ENCODE measurements at places on chromosomes 3 and 15. TPM values are rescaled to one million over a fixed set of nuclear protein-coding genes. Genes with fewer than 3 reads are reported as not detected.

The CIP2A gene
- 17.3 TPM for total RNA-seq

The GOLGA6L26 gene
- not detected for total RNA-seq

The TBC1D5 gene
- 15.0 TPM for total RNA-seq

The LRRC31 gene
- total RNA-seq = not detected

The PLCL2 gene
- 8.7 TPM for total RNA-seq

The TMCO5A gene
- total RNA-seq = not detected

The ARID3B gene
- total RNA-seq = 3.5 TPM

The MYO5C gene
- 5.2 TPM for total RNA-seq

The RBPMS2 gene
- 8.9 TPM for total RNA-seq

The MED12L gene
- 0.61 TPM for total RNA-seq

The HGD gene
- total RNA-seq = 17.6 TPM

The GPR149 gene
- total RNA-seq = not detected
